Right renal cortex interstitium (tissue), 3 donors: ENCODE measurements at places on chromosomes 11 and 22. TPM values are rescaled to one million over a fixed set of nuclear protein-coding genes. Genes with fewer than 3 reads are reported as not detected.

Gene RHOD
- 6.1 TPM for polyA plus RNA-seq

Gene MYEOV
- 4.8 TPM for polyA plus RNA-seq

GRCh38 chr22:19719050-19719482 lies 4.3 kb upstream of the GP1BB start:
- no peak for DNase-seq

- DNase-seq = no peak
Observed at GRCh38 chr22:44581096-44581435, 83.0 kb upstream of the RTL6 start.
